ENCODE measurements at places on chromosomes 12 and 14. TPM values are rescaled to one million over a fixed set of nuclear protein-coding genes. Genes with fewer than 3 reads are reported as not detected.

GRCh38 chr14:86897704-86898513 lies 1095.1 kb downstream of the GALC start:
- no peak for DNase-seq

DNA sequence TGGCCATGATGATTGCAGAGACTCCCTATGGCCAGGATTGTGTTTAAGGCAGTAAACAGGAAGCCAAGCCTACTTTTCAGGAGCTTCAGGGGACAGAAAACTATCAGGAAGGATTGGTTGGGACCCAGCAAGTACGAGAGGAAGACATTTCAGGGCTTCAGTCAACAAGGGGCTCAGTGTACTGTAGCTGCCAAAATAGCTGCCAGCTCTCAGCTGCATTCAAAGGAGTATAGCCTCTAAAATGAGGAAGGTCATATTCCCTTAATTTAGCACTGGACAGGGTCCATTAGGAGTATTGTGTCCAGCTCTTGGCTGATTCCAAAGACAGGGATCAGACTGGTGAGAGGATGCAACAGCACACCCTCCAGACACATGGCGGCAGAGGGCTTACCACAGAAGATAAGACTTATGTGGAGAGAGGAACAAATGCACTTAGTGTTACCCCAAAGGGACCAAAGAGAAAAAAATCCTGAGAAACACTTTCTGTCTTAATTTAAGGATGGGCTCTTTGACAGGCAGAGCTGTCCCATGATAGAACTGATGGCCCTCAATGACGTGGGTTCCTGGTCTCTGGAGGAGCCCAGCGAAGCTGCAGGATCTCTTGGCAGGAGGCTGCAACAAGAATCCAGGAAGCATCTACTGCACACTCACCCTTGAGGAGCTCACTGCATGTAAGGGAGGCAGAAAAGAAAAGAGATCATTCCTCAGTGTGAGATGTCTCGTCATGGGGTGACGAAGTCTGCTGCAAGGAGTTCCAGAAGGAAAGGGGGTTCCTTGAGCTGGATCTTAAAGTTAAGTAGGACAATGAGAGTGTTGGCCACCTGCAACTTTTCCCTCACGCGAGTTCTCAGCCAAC lies 14.8 kb downstream of the BDKRB1 start:
- DNase-seq, result no peak

- DNase-seq, result no peak
Measured at GRCh38 chr14:49306152-49306751, 279.9 kb downstream of the RPS29 start.

The IAPP gene
- not detected for total RNA-seq

The DACT1 gene
- total RNA-seq, result 12.1 TPM

- DNase-seq, result peak; percentile 93
Measured at GRCh38 chr12:121776190-121777098, 17.0 kb downstream of the RHOF start.

DNA sequence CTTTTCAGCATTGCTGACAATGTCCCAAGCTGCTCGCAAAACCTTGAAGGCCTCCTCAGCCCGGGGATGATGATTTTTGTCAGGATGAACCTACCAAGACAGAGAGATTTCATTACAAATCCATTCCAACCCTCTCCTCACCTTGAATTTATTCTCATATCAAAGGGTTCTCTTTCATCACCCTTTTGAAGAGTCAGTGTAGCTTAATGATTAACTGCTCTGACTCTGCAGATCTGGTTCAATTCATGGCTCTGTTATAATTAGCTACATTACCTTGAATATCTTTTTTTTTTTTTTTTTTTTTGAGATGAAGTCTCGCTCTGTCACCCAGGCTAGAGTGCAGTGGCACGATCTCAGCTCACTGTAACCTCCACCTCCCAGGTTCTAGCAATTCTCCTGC lies 5.6 kb downstream of the ORMDL2 start:
- no peak for DNase-seq

DNA sequence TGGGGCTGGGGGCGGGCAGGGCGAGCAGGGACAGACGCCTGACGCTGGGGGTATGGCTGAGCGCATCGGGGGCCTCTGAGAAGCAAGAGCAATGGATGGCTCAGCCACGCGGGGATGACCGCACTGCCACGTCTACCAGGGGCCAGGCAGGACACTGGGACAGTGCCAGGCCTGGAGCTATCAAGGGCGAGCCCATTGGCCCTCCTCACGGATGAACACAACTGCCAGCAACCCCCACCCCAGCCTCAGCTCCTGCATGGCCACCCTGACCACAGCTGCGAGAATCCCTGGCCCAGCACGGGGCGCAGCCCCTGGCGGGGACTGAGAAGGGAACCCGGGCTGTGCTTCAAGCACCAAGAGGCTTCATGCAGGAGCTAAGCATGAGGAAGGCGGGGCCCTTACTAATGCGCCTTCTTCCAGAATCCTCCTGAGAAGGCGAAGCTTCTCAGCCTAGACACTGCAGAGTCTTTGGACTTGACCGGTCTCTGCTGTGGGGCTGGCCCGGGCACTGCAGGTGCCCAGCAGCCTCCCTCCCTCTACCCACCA lies 9.5 kb downstream of the ARL6IP4 start:
- no peak for DNase-seq

GRCh38 chr14:70188659-70189455 lies at the start of gene SLC8A3:
Gene SLC8A3, minus strand, starts transcription at chr14:70188951. Its CDS starts 20,529 bp downstream, at chr14:70168422.
- no peak for DNase-seq

DNA sequence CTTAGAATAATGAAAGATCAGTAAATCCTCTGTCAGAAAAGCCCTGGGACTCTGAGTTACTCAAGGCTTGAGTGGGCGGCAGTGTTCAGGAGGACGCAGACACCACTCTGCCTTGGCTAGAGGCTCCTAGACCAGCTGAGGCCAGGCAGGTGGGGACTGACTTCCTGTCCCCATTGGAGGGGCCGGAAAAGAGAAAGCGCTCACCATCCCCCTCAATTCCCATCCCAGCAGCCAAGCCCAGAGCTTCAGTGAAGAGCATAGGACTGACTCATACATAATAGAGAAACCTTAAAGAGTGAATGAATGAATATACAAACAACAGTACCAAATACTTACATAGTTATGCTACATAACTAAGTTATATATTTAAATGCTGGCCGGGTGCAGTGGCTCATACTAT lies 62.0 kb downstream of the PLEKHG7 start:
- DNase-seq, result no peak

DNA sequence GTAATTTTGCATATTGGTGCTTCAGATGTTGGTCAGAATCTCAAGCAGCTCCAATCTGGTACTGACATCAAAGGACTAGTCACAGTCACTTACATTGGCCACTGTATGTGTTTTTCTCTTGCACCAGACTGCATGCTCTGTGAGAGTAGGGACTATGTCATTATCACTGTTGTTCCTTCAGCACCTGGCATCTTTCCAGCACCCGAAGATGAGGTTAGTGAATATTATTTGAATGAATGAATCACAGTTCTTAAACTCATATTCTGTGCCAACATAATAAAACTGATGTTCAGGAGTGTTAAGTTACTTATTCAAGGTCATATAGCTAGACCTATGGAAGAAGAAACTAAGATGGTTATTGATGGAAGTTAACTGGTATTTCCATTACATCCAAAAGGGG lies 204.5 kb upstream of the TBX3 start:
- no peak for DNase-seq

The SAMD15 gene
- total RNA-seq, result 0.25 TPM

The PZP gene
- total RNA-seq, result not detected

GRCh38 chr14:105250986-105251385 lies 2.7 kb downstream of the BTBD6 start:
- DNase-seq, result no peak

- DNase-seq, result no peak
Measured at GRCh38 chr12:45773747-45774146, 44.2 kb downstream of the ARID2 start.

DNA sequence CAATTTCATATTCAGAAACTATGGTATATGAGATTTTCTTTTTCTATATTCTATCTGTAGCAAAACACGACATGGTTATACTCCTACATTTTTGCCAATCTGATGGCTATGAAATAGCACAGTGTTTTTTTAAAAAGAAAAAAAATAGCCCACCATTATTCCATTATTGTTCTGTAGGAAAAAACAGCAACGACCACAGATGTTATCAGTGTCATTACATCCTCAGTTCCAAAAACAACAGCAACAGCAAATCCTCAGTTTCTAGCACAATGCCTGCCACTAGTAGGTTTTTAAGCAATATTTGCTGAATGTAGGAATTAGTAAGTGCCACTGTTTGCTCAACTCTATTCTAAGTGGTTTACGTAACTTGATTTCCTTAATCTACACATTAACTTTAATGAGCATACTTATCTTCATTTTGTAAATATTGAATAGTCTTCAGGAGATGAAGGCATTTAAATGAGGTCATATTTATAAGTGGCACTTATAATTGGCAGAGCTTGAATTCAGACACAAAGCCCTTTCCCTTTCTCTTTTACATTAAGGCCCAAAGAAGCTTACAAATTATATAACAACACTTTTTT lies 8.3 kb downstream of the RNASE6 start:
- DNase-seq, result no peak

DNA sequence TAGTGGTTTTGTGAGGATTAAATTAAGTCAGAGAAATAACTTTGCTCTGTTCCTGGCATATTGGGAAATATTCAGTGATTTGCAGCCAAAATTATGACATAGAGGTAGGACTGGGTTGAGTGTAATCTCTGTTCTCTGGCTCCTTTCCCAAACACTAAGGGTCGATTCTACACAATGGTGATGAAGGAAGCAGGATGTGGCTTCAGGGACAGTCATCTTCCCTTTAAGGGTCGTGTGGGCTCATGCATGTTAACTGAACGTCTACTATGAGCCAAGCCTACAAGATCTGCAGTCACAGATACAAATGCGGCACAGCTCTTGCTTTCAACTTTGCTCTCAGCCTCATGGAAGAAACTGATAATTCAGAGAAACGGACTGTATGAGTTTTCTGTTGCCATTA lies 381.6 kb downstream of the VRK1 start:
- no peak for DNase-seq

DNA sequence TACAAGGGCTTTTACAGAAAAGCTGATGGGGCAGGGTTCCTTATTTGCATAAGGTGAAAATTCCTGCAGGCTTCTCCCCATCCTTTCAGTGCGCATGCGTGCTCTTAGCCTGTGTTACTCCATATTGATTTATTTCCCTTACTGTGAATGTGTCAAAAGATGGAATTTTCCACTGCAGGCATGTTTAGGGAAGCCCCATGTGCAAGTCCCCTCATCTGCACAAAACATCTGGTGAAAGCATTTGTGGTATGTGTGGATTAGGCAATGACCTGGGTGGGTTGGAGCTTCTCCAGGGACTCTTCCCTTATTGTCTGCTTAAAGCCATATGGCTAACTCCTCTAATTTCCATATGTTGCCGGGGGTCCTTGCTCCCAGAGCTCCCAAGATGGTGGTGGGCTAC lies 912.7 kb upstream of the LRFN5 start:
- no peak for DNase-seq

GRCh38 chr14:57295239-57295638 lies 26.5 kb downstream of the AP5M1 start:
- DNase-seq, result no peak

The DIO2 gene
- not detected for total RNA-seq

DNA sequence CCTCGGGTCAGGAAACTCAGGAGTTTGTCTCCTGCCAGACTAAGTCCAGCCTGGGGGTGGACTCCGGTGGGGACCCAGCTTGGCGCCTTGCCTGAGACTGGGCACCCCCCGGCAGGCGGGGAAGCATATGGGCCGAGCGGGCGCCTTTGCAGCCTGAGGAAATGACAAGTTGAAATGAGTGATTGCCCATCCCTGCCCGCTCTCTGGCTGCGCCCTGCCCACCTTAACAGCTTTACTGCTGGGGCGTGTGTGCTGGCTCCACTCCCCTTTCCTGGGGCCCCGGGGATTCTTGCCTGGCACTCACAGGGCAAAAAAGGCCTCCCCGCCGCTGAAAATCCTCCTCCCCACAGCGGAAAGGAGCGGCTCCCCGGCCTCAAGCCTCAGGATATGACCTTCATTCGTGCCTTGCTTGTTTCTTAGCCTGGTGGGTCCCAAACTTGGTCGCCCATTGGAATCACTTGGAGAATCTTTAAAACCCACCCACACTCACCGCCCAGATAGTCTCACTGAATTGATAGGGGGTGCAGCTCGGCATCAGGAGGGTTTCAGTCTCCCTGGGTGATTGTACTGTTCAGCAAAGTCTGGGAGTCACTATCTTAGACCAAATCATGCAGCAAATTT lies 1.5 kb downstream of the RFLNA start:
- DNase-seq, result no peak

GRCh38 chr14:105529569-105530284 lies 3.3 kb downstream of the TMEM121 start:
- DNase-seq, result peak; percentile 39

DNA sequence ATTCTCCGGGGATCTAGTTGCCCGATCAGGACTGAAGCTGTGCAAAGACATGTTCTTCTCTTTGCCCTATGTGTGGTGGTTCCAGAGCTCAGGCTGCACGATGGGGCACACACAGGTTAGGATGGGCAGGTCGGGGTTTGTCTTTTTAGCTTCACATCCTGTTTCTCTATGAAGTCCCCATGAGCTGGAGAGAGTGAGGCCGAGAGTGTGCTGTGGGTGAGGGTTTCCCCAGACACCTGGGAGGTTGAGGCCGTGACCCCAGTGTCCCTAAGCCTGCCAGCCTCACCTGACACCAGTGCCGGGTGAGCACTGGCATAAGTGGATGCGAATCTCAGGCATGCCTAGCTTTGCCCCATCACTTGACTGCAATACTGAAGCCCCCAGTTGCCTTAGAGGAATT lies 32.9 kb upstream of the IGF1 start:
- no peak for DNase-seq

GRCh38 chr14:38143659-38144505 lies 63.8 kb upstream of the SSTR1 start:
- DNase-seq, result no peak

GRCh38 chr12:121038861-121039668 lies at the start of gene OASL:
Gene OASL, minus strand, starts transcription at chr12:121039246. Its CDS starts 275 bp downstream, at chr12:121038971.
- DNase-seq, result peak; percentile 42

DNA sequence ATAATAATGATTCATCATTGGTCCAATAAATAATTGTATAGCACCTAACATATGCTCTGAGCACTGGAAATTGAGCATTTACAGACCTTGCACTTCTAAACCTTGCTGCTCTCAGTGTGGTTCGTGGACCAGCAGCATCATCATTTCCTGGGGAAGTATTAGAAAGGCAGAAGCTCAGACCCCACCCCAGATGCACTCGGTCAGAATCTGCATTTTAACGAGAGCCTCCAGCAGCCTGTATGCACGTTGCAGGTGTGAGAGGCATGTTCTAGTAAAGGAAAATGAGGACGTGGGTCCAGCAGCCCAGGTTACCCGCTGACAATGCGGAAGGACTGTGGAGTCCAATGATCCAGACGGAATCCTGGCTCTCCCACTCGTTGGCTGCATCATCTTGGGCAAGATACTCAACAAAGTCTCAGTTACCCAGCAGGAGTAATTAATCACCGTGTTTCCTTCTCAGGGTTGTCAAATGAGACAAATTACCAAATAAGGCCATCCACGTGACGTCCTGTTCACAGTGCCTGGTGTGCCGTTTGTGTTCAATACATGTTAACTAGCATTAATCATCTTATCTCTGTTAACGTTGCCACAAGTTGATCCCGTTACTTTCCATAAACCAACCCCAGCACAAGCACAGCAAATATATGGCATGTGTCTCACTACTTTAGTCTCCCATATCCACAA lies 49.2 kb upstream of the CCND2 start:
- no peak for DNase-seq

GRCh38 chr14:105646175-105646574 lies 119.8 kb downstream of the TMEM121 start:
- DNase-seq, result no peak

GRCh38 chr12:2486796-2487195 lies 308.0 kb upstream of the FKBP4 start:
- no peak for DNase-seq

GRCh38 chr14:71135496-71135895 lies 228.2 kb downstream of the PCNX1 start:
- DNase-seq, result no peak
